ENCODE measurements at places on chromosomes 2 and 18. TPM values are rescaled to one million over a fixed set of nuclear protein-coding genes. Genes with fewer than 3 reads are reported as not detected.

GRCh38 chr2:18473241-18474181 lies 86.9 kb downstream of the RDH14 start:
- peak; percentile 68 for DNase-seq

DNA sequence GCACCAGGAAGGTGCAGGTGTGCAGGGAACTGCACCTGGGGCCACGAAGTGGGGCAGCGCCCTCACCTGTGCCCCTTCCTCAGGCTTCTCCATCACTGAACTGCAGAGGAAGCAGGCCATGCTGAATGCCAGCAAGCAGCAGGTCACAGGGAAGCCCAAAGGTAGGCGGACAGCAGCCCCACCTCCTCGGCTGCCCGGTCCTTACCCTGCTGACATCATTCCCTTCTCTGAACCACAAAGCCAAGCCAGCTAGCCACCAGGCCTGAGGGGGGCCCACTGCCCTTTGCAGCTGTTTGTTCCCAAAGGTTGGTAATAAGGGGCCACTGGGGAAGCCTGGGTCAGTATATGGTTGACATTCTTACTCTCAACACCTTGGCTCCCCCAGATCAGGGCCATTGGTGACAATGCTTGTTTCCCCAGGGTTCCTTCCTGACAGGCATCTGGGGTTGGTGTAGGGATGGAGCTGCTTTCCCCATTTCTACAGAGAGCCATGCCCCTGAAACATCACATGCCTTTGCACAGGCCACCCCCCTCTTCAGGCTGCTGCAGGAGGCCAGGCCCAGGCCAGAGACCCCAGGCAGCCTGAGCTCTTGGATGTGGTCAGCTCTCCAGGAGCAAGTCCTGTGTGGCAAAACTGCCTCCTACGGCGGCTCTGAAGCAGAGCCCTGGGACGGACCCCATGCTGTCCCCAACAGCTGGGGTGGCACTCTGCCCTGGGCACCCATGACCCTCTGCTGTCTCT lies 47.8 kb downstream of the FAM168B start:
- no peak for DNase-seq

DNA sequence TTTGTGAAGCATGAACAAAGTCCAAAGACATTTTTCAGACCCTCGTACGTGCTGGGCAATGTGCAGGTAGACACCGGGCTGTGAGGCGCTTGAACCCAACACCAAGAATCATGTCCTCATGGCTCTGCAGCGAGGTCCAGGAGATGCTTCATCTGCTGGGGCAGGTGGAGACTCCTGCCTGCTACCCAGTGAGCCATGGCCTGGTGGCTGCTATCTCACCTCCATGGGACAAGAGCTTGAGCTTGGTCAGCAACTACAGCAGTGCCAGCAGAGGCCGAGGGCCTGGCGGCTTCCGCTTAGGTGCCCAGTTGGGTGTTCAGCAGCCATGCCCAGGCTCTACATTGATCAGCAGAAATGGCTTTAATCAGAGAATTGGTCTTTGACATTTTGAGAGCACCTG lies 281.0 kb upstream of the HS6ST1 start:
- DNase-seq = no peak

GRCh38 chr2:223247136-223247535 lies 195.1 kb downstream of the KCNE4 start:
- peak; percentile 50 for DNase-seq

DNA sequence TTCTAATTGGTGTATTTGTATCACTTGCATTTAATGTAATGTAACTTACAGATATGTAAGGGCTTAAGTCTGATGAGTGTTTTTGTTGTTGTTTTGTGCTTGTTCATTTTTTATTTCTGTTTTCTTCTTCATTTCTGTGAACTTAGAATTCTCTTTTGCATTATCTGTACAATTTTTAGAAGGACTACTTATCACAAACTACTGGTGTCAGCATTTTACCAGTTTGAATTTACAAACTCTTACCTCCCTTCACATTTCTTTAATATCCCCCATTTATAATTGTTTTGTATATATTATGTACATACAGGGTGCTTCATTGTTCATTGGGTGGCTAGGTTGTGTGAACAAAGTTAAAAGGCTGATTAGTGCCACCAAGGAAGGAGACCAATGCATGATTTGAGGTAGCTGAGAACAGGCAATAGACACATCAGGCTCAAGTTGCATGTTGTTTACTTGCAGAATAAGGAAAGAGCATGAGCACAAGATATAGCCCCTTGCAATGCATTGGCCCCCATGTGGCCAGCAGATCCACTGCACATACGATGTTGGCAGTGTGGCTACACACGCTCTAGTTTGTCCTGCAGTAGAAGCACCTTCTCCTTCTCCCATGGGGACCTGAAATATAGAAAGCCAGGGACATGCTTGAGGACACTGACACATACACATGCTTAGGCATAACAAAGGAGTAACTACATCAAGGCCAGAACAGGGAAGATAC lies 198.2 kb downstream of the CD8B2 start:
- DNase-seq = no peak

GRCh38 chr2:240893363-240893844 lies 2.6 kb downstream of the MAB21L4 start:
- DNase-seq = peak; percentile 75

GRCh38 chr2:80340022-80340421 lies 35.5 kb upstream of the LRRTM1 start:
- no peak for DNase-seq

DNA sequence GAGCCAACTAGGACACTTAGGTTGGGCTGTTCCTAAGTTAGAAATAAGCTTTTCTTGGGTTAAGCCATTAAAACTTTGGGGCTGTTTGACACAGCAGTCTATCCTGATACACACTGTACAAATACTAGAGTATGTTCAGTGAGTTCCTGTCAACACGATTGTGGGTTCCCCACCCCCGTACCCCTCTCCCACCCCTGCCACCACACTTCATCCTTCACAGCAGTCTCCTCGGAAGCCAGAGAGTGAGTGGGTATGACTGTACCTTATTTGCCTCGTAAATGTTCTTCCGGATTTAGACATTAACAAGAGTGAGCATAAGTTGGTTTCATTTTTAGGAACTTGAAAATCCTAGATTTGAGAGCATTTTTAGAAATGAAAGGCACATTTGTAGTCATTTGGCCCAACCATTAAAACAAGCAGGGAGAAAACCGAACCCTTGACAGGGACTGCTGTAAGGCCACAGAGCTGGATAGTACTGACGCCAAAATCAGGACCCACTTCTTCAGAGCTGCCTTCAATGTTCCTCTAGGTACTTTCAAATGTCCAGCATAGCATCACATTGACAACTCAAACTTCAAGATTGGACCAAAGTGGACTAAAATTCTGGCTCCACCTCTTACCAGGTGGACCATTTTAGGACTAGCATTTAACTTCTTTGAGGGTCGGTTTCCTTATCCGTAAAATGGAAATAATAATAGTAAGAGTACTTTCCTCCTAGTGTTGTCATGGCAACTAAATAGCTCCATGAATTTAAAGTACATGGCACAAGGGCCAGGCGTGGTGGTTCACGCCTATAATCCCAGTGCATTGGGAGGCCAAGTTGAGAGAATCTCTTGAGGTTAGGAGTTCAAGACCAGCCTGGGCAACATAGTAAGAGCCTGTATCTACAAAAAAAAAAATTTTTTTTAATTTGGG lies 166.3 kb upstream of the SERTAD2 start:
- no peak for DNase-seq

GRCh38 chr2:6872394-6872793 lies 5.2 kb upstream of the RSAD2 start:
- DNase-seq = no peak

ANKRD30BL gene
- total RNA-seq = not detected

ZEB2 gene
- 0.26 TPM for total RNA-seq

SLC35F6 gene
- total RNA-seq = 29.2 TPM

TFCP2L1 gene
- total RNA-seq = 5.5 TPM

Measured in bronchial epithelial cell (primary cell).